Muscle of back (tissue), 13 donors: ENCODE measurements at places on chromosomes 7 and 10. TPM values are rescaled to one million over a fixed set of nuclear protein-coding genes. Genes with fewer than 3 reads are reported as not detected.
A peak's percentile ranks its signal among the peaks of the same experiment; 100 is the strongest.

DNA sequence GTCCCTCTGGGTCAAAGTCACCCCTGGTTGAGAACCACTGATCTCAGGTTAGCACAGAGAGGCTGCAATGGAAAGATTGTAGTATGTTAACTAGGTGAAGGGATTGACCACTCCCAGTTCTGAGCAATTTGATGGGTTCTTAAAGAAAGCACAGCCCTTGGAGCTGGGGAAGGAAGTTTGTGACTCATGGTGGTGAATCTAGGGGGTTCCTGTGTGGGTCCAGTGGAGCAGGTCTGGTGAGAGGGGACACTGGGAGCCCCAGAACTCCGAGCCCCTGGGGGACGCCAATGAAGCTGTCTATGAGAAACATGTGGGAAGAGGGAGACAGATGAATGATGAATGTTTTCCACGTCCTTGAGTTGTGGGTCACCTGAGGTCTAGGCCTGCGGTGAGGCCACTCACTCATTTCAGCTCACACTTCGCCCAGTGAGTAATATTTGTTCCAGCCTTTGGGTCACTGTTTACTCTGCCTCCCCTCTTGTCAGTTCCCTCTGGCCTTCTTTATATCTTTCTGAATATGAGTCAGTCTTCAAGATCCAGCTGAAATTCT, 341.9 kb downstream of the LRMDA start:
- DNase-seq, result no peak

Gene VSTM4
- polyA plus RNA-seq, result 42.2 TPM

DNA sequence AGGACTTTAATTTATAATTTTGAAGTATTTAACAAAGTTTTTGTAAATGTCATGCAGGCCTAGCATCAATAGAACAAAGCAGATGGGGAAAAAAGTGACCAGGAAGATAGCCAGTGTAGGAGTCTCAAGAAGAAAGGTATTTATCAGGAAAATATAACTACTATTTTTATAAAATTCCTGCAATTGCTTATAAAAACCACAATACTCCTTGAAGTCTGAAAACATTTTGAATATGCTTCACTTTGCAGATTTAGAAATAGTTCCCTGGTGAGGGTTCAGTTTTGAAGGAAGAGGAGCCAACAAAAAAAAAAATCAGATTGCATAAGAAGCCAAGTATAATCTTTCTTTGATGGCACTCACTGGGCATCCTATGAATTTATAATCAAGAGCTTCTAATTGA, 34.1 kb downstream of the MTERF1 start:
- DNase-seq, result no peak

DNA sequence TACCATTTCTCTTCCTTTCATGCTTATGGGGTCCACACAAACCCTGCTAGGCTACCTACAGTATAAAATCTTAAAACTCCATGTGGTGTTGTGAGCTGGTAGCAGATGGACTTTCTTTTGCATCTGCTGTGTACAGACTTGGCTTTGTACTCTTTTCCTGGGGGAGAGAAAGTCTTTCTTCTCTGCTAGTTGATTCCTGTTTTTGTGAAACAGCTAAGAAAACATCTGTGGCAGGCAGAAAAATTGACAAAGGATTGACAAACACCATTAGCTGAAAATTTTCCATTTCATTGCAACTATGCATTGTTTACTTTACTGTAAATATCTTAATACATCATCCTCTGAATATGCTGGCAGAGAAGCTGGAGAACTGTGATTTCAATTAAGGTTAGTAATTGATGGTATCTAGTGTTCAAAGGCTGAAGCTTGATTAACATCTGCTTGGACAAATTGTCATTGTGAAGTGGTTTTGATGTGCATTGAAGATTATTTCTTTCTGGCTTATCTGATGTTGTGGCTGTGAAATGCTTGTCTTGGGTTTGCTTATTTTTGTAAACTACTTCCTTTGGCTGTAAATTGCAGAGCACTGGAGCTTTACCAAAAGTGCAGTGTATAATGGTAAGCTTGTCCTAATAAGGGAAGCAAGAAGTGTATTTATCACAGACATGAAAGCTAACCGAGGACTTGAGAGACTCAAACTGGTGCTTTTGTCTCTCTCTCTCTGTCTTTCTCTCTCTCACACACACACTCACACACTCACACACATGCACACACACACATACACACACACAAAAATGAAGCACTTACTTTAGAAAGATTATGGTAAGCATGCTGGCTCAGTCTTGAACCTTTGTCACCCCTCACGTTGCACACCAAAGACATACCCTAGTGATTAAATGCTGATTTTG, at the start of gene FOXP2:
TSS of gene FOXP2 (plus strand) at position 660 of the 908 bp plus-strand sequence. CDS start 11,697 bp downstream, outside the sequence.
- DNase-seq, result peak; percentile 85

DNA sequence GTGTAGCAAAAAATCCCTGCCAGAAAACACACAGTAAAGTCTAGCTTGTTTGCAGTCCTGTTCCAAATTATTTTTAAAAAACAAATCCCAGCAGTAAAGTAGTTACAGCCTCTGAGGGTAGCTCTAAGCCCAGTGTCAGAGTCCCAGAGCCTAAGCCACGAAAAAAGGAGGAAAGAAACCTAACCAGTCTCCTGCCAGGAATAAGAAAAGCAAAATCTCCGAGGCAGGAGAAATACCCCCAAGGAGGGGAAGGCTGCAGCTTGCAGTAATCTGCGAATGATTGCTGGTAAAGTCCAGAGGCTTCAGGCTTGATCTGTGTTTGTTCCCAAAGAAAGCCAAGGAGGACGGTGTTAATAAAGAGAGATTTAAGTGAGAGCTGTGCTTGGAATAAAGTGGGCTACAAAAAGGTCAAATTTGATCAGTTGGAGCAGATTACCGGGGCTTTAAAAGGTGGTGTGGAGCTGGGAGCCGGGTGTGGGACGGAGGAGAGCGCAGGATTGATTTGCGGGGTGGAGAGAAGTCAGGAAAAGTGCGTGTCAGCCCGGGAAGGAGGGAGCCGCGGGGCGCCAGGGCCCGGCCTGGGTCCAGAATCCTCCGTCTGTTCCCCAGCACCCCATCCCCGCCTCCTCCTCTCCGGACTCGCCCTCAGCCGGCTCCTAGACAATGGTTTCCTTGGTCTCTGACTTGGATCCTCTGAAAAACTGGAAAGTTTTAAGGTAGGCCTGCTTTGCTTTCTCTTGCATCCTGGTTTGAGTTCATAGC, 219.4 kb upstream of the CELF2 start:
- peak; percentile 87 for DNase-seq

DNA sequence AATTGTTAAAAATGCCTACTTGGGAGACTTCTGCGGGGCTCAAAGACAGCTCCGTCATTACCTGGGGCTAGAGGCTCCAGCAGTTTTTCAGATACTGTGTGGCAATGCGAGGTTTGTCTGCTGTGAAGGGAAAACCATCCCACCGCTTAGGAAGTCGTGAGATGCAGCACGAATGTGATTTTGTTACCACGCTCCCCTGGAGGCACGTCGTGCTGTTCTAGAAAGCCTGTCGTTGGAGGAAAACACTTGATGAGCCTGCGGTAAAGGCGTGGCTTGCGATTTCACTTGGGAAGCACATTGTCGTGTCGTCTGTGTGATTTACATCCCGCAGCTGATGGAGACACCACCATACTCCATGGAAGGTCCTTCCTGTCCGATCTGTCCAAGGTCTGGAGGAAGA, 39.3 kb downstream of the CAMK1D start:
- DNase-seq, result no peak
